ENCODE measurements at places on chromosomes 16 and 17.

DNA sequence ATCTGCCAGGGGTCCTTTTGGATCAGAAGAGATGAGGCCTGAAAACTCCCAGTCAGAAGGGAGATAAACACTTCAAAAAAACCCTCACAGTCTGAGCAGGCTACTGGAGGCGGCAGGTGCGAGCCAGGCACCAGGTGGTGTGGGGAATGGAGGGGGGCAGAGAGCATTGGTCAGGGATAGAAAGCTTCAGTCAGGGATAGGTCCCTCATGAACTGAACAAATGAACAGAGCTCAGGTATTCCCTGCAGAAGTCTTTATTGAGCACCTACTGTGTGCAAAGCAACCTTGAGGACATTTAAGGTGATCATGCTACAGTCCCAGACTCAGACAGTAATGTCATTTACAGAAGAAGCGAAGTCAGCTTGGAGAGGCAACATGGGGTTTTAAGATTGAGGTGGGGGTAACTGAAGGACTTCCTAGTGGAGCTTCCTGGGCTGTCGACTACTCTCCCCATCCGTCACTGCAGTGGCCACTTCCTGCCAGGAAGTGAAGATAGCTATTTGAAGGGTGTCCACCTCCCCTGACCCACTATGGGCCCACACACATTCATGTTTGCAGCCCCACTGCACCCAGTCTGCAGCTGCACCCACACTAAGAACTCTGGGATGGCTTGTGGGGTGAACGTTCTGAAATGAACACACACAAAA, 3.2 kb downstream of the KIFC3 start:
- DNase-seq, result no peak

DNA sequence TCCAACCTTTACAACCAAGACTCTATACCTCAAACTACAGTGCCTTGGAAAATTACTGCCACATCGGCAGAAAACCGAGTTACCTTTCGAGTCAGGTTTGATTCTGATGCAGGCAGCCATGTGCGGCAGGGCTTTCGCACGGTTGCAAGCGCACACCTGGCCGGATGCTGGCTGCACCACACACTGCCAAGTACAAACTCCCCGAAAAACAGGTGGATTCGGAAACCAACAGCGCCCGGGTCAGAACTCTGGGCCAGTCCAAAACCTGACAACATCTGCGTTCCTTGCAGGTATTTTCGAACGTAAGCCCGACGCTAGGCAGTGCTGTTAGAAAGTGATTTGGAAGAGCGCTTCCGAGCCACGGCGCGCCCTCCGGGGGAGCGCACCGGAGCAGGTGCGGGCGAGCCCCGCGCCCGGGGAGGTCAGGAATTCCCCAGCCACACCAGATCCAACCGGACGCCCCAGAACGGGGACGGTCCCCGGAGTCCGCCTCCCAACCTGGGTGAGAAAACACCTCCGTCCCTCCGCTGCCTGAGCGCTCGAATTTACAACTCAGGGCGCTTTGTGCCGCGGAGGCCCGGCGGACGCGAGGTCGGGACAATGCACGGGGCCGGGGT, 1.2 kb downstream of the USP7 start:
- peak; percentile 44 for DNase-seq

DNA sequence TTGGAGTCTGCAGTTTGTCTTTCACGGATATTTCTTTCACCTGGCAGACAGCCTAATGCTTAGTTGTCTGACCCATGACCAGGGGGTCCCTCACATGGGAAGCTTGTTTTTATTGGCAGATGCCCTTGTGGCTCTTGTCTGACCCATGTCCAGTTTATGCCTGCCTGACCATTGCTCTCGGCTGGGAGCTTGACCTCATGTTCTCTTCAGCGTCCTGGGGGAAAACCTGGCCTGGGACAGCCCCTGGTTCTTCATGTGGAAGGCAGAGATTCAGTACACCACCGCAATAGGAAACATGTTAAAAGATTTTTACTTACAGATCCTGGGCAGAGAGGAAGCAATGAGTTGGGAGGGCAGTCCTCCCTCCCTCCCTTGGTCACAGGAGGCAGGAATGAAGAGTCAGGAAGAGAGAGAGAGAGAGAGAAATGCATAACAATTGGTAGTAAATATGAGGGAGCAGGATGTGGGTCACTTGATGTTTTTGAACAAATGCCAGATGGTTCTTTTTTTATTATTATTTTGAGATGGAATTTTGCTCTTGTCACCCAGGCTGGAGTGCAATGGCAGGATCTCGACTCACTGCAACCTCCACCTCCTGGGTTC, 302.7 kb upstream of the MYOCD start:
- DNase-seq, result no peak

DNA sequence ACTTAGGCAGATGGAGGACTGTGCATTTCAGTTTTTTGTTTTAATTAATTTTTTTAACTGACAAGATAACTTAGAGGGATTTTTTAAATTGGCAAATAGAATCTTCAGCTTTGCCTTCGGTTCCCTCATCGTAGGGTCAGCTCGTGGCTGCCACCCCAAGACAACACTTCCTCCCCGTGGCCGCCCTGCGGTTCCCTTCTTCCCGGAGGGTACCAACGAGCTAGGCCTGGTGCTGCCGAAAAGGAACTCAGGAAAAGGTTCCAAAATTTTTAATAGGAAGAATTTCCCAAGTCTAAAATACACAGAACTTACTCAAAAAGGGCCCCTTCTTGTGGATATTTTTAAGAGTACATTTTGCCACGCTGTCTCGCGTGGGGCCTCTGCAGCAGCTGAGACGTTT, 210.4 kb upstream of the CHMP6 start:
- no peak for DNase-seq

- no peak for DNase-seq
These were observed 14.4 kb downstream of the ZNF500 start for GRCh38 chr16:4752351-4753100.

- DNase-seq, result no peak
These were observed 820.2 kb downstream of the KCNJ18 start for GRCh38 chr17:22512506-22512905.

DNA sequence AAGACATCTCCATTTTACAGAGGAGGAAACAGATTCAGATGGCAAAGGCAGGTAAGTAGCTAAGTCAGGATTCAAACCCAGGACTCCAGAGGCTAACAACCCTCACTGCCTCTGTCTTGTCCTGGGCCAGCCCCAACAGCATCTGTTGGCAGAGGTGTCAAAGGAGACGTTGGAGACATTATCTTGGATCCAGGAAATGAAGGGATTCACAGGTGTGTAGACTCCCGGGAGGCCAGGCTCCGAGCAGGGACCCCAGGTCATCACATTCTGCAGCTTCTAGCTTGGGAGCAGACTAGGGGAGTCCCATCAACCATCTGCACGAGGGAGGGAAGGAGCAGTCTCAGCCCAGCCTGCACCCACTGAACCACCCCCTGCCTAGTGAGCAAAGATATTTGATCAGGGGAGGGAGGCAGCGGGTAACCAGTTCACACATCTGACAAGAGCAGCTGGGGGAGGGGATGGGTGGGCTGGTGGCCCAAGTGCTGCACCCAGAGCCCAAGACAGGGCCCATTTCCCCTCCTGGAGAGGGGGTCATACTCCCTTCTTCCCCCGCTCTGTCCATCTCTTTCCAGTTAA, 1.0 kb upstream of the B9D1 start:
- DNase-seq, result no peak

DNA sequence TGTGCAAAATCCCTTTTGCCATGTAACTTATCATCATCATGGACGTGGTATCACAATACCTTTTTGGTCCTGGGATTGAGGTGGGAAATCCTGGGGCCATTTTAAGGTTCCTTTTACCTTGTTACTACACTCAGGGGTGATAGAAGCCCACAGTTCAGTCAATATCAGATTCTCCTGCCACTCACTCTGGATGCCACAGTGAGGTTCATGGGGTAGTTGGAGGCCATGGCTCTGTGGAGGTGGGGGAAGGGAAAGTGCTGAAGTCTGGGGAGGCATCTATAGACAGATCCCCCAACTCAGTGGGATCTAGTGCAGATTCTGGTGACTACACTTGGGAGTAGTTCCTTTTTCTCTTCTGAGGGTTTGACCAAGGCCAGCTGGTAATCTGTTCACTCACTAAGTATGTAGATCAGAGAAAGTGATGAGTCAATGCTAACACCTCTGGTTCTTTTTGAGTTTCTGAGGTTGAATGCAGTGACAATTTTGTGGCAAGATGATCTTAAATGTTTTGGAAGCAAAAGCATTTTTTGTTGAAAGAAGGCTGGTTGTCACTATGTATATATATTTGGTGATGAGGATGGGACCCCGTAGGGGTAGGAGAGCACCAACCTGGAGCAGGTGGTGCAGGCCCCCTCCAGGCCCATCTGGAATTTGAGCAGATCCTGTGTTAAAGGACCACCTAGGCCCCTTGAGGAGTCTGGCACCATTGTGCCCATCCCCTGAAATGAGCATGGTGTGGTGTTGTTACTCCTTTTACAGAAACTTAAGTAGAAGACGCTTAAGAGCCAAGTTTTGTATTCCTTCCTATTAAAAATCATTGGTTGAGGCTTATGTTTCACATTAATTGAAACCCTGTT, 18.8 kb upstream of the IRF8 start:
- no peak for DNase-seq

GRCh38 chr17:55518510-55518909, 7.3 kb upstream of the SMIM36 start:
- no peak for DNase-seq

DNA sequence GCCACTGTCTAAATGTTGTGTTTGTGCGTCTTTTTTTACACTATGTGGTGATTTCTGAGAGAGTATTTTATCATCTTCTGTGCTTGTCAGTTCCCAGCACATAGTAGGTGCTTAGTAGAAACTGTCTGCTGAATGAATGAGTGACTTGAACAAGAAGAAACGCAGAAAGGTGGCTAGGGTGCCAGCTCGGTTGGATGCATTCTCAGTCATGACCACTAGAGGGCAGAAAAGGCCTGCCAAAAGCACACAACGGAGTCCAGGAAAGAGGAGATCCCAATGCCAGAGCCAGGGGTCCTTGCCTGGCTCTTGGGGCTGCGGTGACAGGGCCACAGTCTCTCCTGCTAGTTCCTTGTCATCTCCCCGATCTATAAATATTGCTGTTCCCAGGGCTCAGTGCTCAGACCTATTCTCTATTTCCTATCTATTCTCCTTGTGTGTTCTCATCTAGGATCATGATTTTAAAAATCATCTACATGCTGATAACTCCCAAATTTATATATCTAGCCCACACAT, 57.3 kb upstream of the CCL1 start:
- peak; percentile 41 for DNase-seq

All from stimulated activated CD4-positive, alpha-beta T cell treated with anti-CD3 and anti-CD28 coated beads, Interleukin-4, amount 100 ng/mL, for 4 hours (primary cell).